GM10248 (cell line): ENCODE measurements at places on chromosomes 13 and 19.

DNA sequence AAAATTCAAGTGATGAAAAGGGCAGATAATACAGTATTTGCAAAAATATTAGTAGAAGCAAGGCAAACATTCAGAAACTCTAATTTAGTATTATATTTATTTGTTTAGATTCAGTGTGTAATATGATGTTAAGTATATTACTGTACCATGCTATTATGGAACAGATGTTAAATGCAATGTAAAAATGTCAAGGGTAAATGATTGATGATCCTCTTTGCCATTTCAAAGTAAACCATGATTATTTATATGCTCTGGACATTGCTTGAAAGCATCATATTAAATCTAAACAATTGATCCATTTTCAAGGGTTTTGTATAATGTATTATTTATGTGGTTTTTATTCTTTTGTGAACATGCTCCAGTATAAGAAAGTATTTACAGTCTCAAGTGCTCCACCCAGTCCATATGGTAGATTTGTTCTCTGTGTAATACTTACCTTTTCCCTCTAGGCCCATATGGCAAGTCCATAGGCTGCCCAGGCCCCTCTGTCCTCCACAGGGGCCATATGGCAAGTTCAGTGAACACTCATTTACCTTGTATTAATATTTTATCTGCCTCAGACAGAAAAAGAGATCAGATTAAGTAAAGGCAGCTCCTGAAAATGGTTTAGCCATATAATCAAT is 353.5 kb downstream of the DACH1 start:
- DNase-seq: no peak

GRCh38 chr19:283395-283794 is 7.8 kb downstream of the PLPP2 start:
- no peak for DNase-seq

DNA sequence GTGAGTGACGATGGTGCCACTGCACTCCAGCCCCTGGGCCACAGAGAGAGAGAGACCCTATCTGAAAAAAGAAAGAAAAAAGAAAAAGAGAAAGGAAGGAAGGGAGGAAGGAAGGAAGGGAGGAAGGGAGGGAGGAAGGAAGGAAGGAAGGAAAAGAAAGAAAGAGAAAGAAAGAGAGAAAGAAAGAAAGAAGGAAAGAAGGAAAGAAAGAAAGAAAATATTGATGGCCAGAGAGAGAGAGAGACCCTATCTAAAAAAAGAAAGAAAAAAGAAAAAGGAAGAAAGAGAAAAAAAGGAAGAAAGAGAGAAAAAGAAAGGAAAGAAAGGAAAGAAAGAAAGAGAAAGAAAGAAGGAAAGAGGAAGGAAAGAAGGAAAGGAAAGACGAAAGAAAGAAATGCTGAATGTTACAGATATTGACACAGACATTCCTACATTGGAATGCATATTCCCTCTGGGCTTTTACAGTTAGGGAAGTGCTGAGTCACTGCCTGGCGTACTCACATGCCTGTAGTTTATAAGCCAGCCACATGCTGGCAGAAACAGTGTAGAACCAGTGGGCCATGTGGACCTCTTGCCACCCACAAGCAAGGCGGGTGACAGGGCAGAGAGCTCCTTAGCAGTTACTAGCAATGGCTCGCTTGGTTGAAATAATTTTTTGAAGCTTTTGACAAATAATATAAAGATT is 34.6 kb upstream of the SLC46A3 start:
- DNase-seq: no peak

GRCh38 chr19:56718231-56718630 is 46.7 kb upstream of the ZNF835 start:
- DNase-seq: no peak

GRCh38 chr19:7598180-7598579 is 2.5 kb downstream of the CAMSAP3 start:
- no peak for DNase-seq
